ENCODE measurements at places on chromosomes 4 and X.

- no peak for DNase-seq
These were observed 35.8 kb upstream of the TNIP3 start for GRCh38 chr4:121199742-121200561.

DNA sequence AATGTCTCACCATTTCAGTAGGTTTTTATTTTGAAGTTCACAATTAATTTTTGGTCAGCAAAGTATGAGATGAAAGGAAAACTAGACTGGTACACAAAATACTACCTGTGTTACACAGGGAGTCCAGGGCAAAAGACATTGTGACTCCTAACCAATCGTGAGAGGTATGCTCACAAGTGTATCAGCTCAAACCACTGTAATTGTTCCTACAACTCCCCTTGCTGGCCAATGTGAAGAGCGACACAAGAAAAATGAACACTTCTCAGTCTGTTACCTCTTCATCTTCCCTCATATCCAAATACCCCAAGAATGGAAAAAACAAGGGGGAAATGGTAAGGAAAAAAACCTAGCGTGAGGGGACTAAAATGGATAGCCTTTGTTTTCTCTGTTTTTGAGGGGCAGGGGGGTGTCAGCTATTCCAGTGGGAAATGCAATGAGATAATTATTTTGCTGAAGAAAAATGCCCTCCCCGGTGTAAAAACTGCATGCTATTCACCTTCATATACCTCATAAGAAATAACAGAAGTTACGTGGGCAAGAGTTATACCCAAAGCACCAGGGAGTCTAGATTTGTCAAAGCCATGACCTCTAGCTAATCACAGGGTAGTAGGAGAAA, 30.6 kb upstream of the NSUN7 start:
- DNase-seq: no peak

- DNase-seq: no peak
These were observed 38.0 kb upstream of the DSPP start for GRCh38 chr4:87570290-87570805.

- DNase-seq: no peak
These were observed 4.7 kb downstream of the USP51 start for GRCh38 chrX:55484948-55485347.

DNA sequence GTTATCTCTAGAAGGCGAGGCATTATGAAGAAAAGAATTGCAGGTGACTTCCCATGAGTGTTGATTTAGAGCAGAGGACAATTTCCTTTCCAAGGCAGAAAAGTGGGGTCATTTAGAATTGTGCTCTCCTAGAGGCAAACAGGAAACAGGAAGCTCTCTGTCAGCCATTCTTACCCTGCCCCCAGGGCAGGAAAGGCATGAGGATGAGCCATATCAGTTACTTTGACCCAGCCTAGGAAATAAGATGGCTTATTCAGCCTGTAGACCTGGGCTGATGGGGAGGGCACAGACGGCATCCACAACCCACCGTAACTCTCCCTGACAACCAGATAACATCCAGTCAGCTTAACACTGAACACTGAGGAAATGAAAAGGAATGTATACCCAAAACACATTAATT, 88.8 kb upstream of the KDR start:
- DNase-seq: no peak

Data from BE2C (cell line).